Urinary bladder (tissue), 4 donors: ENCODE measurements at places on chromosomes 5 and 9.

DNA sequence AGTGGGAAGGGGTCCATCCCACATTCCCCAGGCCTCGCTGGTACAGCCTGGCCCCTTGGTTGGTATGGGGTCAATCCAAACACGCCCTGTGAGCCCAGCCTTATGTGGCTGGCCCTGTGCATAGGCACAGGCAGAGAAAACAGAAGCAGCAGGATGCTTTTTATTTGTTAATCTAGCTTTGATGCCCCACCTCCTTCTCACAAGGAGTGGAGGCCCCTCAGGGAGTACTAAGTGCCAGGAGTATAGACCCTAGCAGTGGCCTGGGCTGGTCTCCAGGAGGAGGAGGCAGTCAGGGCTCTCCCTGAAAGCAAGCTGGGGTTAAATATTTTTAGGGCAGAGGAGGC, 14.6 kb upstream of the TCF7 start:
- no peak for DNase-seq

GRCh38 chr9:117355542-117355941, 59.3 kb downstream of the ASTN2 start:
- DNase-seq, result no peak

- no peak for DNase-seq
These were observed 125.5 kb downstream of the TENT4A start for GRCh38 chr5:6838736-6839135.

DNA sequence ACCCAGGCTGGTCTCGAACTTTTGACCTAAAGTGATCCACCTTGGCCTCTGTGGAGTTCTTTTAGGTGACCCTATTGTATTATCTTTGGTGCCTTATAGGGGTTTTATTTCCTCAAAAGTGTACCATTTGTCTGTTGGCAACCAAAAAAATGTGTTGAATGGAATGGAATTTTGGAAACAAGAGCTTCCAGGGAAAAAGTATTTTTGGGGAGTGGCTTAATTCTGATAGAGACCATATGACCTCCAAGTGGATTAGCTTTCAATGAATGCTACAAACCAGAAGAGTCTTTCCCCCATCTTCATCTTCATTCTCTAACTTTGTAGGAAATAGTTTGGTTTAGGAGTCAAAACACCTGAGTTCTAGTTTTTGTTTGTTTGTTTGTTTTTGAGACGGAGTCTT, 3.4 kb upstream of the OGN start:
- DNase-seq, result no peak

DNA sequence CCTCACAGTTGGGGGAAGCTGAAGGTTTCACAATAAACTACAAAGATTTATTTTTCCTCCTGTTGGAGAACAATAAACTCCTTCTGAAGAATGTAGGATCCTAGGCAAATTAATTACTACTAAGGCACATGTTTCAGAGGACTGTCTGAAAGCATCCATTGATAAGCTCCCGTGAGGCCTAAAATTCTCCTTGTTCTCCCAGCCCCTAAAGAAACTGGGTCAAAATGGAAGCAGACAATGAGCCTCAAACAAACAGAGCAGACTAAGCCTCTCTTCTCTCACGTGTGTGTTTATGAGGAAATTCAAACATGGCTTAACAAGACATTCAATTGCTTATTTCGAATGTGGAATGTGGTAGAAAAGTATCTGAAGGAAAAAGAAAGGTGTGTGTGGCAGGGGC, 249.0 kb downstream of the GLIS3 start:
- no peak for DNase-seq

DNA sequence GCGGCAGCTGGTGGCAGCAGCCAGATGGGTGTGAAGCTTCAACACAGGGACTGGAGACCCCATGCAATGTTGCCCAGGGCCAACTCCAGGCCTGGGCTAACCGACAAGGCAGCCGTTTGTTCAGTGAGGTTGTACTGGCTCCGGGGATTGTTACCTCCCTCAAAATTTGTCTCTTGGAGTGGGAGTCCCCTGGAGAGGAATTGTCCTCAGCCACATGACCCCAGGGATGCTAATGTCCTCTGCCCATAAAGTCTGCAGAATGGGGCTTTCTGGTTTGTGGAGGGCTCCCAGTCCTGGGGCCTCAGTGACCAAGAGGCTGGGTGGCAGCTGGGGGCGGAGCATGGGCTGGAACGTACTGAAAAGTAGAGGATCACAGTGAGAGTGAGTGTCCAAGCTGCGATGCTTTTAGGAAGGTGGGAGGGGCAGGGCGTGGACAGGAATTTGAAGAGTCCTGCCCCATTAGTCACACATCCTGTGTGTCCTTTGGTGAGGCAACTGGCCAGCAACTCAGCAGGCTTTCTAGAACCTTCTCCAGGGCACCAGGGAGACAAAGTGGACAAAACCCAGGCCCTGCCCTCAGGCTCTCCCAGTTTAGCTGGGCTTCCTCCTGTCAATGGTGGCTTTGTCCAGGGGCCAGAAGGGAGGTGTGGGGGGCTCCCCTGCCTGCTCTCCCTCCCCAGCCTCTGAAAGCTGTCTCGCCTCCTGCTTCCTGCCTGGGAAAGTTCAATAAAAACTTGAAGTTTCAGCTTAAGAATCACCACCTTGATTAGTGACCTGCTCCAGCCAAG, 114.0 kb downstream of the NSG2 start:
- DNase-seq, result no peak

DNA sequence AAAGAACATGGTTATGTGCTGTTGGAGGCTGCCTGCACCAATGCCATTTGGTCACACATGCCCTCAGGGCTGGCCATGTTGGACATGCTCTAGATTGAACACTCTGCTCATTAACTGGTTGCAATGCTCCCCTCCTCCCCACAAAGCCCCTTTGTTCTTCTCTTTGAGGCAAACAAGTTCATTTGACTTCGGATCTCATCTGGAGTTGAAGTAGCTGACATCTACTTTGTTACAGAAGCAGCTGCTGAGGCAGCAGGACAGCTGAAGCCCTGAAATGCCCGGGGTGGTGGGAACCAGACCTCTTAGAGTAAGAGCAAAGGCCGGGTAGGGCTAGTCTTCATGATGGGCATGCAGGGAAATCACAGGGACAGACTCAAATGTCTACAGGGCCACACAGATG, 123.5 kb downstream of the APBA1 start:
- DNase-seq, result no peak

GRCh38 chr9:22463205-22463604, 16.6 kb downstream of the DMRTA1 start:
- DNase-seq, result no peak

- no peak for DNase-seq
These were observed 22.5 kb downstream of the PITX1 start for GRCh38 chr5:135011355-135012032.

- DNase-seq, result no peak
These were observed 24.3 kb downstream of the KIF2A start for GRCh38 chr5:62330302-62330701.

DNA sequence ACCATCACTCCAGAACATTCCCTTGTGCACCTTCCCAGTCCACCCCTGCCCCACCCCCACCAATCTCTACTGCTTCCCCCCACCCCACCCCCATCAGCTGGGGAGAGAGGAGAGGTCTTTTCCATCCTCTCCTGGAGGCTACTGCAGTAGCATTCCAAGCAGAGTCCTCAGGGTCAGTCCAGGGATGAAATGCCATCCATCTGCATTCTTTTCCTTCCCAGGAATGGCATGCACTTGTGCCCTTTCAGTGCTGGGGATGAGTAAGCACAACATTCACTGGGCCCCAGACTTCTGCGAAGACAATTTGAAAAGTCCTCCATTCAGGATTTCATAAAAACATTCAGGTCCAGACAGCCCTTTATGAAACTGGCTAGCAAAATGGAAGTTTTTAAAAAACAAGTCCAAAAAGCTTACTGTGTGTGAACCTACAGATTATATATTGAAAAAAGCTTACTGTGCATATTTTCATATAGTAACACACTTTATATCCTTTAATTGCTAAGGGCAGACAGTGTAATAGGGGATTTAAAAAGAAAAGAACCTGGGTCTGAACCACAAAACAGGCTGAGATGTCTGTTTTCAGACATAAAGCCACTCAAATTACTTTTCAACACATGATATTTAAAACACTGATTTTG, 50.0 kb upstream of the GOLPH3 start:
- no peak for DNase-seq

DNA sequence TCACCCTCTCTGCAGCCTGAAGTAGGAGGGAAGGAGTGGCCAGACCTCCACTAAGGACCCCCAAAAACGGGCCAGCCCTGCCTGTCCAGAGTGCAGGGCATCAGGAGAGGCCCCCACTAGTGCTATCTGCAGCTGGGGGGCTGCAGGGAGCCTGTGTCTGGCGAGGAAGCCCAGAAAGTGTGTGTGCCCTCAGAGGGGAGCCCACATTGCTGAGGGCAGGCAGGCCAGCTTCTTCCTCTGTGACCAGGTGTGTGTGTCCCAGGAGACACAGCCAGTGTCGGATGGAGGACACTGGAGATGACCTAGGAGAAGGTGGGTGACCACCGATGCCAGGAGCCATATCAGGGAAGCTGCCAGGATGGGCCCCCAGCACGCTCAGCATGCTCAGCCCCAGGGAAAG, 218.7 kb downstream of the IRX2 start:
- no peak for DNase-seq
